H1 (cell line): ENCODE measurements at places on chromosomes 7 and 10.

DNA sequence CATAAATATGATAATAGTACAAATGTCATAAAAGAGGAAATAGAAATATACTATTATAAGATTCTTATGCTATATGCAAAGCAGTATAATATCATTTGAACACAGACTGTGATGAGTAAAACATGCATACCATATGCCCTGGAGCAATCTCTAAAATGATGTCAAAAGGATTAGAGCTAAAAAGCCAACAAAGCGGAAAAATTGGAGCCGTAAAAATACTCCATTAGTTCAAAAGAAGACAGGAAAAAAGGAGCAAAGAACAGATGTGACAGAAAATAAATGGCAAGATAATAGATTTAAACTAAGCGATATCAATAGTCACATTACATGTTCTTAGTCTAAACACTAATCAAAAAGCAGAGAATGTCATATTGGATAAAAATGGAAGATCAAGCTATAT lies 191.0 kb upstream of the PLPP4 start:
- no peak for DNase-seq

DNA sequence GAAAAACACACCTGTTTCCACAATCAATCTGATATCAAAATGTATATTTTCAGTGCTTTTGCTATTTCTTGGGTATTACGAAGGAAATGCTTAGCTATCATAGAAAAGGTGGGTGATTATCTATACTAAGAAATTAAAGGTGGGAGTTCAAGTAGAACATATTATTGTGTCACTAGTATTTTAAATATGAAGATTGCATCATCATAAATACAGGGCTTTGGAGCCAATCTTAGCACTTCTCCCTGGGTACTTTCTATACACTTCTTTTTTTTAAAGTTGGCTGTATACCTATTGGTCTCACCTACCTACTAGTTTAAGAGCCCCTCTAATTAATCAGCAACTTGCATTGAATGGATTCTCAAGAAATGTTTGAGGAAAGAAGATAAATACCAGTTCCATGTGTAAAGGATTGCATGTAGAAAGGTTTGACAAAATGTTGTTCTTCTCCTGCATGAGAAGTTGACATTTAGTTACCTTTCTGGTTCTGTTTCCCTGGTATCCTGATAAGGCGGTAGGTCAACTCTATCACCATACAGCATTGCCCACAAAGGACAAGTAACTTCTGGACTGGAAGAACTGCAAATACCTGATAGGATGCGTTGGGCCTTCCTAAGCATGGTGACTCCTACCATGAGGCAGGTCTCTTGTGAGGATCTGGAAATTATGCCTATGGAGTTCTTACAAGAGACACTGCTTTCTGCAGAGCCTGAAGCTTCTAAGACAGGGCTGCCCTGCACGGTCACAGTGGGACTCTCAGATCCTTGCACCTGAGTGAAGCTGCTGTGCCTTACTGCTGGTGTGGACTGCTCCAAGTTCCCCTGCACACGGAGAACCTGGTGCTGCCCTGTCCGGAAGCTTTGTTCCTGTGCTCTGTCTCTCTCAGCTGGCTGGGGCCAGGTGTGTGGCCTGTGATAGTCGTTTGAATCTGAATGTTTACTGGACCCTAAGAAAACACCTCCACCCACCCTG lies 32.1 kb upstream of the PDSS1 start:
- DNase-seq = no peak

GRCh38 chr7:95690367-95690947 lies 81.9 kb upstream of the DYNC1I1 start:
- no peak for DNase-seq

- no peak for DNase-seq
These were observed 219.1 kb downstream of the VTI1A start for GRCh38 chr10:112666094-112666493.

- DNase-seq = no peak
These were observed 9.9 kb upstream of the NPVF start for GRCh38 chr7:25238066-25238725.

DNA sequence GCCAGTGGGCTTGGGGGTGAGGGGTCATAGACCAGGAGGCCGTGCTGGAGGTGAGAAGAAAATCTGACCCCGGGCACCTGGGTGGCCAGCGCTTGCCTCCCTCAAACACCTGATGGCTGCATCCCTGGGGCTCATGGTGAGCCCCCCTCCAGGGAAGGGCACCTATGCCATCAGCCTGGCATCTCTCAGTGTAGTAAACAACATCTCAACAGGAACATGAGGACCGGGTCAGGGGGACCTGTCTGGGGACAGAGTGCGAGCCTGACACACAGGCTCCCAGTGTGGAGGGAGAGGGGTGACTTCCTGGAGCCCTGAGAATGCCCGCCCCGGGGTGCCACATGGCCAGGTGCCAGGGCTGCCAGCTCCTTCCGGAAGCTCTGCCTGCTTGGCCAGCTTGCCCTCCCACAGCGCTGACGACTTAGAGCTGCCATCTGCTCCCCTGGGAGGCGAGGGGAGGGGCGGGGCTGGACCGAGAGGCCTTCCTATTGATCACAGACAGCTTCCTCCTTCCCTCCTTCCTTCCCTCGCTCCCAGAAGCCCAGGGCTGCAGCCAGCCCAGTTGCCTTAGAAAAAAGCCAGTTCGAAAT lies 12.3 kb downstream of the STX1A start:
- DNase-seq = peak; percentile 49

DNA sequence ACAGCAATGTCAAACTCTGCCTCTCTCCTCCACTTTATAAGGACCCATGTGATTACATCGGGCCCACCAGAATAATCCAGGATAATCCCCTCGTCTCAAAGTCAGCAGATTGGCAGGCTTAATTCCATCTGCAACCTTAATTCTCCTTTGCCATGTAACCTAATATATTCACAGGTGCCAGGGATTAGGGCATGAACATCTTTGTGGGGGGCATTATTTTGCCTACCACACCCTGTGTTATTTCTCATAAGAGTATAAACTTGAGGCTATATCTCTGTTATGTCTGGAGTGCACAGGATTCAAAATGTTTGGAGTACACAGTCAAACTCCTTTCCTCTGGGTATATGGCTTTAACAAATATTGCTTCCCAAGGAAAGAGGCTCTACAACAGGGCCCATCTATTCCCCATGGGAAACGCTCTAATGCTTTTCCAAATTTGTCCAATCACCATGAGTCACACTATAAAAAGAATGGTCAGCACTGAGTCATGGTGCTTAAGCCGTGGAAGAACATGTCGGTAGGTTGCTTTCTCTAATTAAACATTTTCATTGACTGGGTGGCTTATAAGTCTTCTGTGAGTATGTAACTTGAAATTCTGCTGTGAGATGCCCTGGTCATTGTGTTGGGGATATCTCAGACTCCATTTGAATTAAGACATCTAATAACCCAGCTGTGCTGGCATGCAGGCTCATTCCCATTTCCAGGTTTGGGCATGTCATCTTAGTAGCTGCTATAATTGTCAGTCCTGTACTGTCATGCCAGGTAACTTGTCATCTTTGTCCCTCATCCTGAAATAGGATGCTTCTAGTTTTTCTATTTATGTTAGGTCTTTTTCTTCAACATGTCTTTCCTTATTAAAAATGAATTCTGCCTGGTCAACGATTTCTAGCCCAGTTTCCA lies 11.5 kb upstream of the AKR1B10 start:
- DNase-seq = no peak

- DNase-seq = no peak
These were observed 8.8 kb upstream of the ZC3HAV1 start for GRCh38 chr7:139118234-139118804.

- DNase-seq = no peak
These were observed 280.1 kb downstream of the TCF7L2 start for GRCh38 chr10:113230011-113230610.

- no peak for DNase-seq
These were observed 95.6 kb downstream of the SNX13 start for GRCh38 chr7:17844514-17845196.

DNA sequence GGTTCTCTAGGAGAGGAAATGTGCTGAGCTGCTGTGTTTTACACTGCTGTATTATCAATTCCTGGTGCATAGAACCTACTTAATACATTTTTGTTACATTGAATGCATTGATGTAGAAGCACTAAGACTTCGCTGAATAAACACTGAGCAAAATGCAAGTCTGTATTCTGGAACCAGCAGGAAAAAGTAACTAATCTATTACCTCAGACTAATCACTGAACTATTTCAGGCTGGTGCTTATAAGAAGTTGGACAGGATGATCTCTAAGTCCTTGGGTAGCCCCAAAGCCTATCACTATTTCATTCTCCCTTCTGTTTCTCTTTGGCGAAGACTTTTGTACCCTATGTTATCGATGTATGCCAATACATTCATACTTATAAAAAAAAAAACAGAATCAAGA lies 87.2 kb upstream of the LRRTM3 start:
- no peak for DNase-seq

GRCh38 chr10:103806395-103807187 lies 48.8 kb downstream of the SH3PXD2A start:
- no peak for DNase-seq

DNA sequence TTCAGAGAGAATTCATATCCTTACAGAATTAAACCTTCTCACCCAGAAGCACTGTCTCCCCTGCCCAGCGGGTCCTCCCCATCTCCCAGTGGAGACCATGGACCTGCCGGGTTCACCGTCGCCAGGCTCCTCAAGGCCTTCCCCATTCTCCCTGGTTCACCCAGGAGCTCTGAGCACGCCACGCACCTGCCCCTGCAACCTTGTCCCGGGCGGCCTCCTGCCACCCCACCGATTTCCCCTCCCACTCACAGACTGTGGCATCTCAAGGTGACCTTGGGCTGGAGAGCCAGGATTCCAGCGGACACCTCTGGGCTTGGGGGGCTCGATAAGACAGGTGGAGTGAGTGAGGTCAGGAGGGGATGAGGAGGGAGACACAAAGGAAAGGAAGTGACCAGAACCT lies 135.3 kb downstream of the PTPRN2 start:
- no peak for DNase-seq

DNA sequence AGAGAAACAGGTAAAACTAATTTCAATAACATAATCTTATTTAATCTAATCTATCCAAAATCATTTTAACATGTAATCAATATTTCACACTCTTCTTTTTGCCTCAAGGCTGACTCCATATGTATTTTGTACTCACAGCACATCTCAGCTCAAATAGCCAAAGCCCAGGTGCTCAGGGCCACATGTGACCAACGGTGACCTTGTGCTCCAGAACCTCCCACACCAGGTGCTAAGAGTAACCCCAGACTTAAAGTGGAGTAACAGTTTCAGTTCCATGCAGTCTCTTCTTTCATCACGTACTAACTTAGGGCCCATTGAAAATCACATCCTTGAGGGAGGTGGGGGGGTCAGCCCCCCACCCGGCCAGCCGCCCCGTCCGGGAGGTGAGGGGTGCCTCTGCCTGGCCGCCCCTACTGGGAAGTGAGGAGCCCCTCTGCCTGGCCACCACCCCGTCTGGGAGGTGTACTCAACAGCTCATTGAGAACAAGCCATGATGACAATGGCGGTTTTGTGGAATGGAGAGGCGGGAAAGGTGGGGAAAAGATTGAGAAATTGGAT lies 47.3 kb downstream of the NCAPG2 start:
- no peak for DNase-seq

- DNase-seq = no peak
These were observed 471.8 kb downstream of the PLXDC2 start for GRCh38 chr10:20288060-20288459.

DNA sequence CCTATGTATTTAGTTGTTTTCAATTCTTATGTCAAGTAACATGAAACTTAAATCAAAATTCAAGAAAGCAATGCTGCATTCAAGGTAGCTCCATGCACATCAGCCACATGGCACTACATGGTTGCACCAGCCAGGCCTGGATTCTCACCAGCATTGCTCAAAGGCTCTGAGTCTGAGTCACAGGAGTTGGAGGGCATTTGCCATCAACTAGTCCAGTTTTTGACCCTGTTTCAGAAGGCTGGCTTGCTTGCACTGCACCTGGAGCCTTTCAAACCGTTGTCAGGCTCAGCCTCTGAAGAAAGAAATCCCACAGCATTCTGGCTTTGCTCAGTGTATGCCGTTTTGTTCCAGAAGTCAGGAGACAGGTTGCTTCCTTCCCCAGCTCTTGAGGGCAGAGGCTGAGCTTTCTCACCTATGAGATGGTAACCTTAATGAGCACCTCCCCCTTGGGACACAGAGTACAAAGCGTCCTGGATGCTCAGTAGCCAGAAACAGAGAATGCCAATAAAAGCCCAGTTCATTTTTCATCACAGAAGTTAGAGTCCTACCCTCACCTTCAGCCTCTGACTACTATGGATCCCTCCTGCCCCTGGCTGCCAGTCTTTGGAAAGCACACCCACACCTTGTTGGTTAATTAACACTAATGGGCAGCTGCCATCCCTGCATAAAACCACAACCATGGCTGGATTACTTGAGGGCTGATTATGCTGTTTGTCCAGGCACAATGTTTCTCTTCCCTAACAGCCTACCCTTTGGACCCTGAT lies 288.4 kb upstream of the LRRTM3 start:
- DNase-seq = no peak

- DNase-seq = no peak
These were observed 96.3 kb downstream of the PRLHR start for GRCh38 chr10:118499186-118499585.

DNA sequence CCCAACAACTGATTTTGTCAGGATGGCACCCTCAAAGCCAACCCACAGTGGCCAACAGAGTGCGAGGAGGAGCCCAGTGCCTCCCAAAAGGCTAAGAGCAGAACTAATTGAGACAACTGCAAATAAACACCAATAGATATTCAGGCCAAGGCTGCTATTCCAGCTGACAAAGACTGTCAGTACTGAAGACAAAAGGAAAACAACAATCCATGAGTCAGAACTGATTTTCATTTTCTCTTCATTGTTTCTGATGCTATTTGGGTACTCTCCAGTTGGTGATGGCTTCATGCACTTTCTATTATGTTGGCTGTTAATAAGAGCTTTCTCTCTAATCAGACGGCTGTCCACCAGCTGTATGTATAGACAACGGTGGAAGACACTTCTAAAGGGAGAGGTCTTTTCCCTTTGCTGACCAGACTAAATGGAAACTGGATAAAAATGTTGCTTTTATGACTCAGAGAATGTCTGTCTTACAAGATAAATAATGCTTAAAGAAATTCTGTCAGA lies 515.9 kb downstream of the PARD3 start:
- DNase-seq = no peak

DNA sequence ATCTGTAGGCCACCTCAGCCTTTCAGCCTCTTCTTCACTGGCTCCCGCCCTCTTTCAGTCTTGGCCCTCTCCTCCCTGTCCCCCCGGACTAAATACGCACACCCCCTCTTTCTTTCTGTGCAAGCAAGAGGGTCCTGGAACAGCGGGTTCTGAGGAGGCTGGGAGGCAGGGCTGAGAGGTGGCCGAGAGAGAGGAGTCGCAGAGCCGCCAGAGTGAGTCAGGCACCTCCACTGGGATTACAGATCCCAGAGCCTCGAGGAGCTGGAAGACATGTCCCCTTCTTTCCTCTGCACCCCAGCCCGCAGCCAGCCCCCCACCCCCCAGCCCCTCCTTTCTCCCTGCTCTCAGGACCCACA lies 182 bp downstream of the CCDC136 start:
- no peak for DNase-seq

- no peak for DNase-seq
These were observed 100.1 kb downstream of the KLF6 start for GRCh38 chr10:3684891-3685290.

DNA sequence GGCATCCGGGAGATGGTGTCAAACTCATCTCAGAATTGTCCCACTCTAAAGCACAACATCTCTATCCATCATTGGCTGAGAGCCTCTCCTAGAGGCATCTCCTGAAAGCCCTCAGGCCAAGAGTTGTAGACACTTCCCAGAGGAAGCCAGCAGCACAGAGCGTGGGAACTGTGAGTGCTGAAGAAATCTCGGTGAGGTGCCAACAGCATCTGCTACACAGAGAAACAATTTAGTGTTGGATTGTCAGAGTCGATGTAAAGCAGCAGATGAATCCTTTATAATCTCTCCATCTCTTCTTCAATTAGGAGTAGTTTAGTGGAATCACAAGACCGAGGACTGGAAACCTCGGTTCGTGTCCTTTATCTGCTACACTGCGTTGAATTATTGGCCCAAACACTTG lies 172.2 kb downstream of the C7orf25 start:
- no peak for DNase-seq
